ENCODE measurements at places on chromosomes 1 and 21.

- no peak for DNase-seq
Measured at GRCh38 chr1:172948457-172948856, 102.3 kb downstream of the TNFSF18 start.

- no peak for DNase-seq
Measured at GRCh38 chr1:101918277-101918676, 78.4 kb downstream of the OLFM3 start.

DNA sequence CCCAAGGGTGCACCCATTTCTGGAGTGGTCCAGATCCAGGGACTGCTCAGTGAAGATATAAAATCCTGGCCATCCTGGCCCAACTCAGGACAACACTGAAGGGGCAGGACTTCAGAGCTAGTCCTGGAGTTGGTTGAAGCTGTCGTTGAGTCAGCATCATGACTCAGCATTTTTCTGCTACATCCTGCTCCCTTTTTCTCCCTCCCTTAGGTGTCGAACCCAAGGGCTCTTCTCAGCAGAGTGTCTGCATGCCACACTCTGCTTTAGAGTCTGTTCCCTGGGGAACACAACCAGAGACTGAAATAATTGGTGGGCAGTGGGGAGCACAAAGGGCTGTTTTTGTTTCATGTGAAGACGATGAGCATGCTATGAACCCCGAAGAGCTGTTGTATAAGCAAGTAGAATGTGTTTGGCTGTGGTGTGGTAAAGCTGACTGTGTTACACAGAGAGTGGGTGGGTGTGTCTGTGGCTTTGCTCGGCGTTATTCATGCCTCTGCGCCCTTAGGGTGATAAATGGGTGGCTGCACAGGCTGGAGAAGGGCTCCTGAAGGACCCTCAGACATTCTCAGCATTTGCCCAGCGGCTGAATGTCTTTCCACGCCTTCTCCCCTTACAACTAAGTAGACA is 167.2 kb downstream of the CYYR1 start:
- no peak for DNase-seq

DNA sequence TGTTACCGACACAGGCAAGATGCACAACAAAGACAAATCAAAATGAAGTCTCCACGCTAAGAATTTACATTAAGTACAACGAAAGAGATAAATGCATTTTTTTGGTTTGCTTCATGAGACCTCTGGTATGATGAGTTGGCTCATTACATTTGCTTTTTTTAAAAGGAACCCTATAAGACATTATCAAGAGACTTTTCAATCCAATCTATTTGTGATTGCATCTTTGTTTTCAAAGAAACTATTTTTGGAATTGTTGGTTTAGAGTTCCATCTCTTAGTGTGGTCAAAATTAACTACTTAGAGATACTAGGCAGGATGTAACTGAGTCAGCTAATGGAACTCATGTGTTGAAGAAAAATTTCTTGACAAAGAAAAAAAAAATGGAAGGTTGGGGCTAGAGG is 200.1 kb downstream of the ZC3H11B start:
- DNase-seq = no peak

DNA sequence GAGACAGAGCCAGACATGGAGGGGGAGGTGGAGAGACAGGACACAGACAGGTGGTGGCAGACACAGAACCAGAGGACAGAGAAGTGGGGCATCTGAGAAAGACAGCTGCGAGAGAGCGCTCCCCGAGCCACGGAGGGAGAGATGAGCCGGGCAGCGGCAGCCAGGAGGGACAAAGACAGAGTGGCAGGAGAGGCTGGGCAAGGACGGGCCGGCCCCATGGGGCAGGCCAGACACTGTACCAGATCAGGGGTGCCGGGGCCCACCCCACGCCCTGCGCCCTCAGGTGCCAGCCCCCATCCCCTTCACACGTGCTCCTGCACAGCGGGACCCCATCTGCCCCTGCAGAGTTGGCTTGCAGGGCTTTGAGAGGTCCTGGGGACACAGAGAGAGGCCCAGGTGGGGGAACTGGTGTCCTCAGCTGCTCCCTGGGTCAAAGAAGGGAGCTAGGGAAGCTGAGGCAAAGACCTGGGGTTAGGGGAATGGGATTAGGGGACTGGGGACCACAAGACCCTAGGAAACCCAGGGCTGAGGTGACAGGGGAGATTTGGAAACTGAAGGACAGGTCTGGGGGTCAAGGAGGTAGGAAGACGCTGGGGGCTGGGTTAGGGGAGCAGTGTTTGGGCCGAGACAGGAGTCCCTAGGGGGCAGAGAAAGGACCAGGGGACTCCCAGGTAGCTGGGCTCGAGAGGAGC is 643 bp downstream of the FNDC5 start:
- no peak for DNase-seq

DNA sequence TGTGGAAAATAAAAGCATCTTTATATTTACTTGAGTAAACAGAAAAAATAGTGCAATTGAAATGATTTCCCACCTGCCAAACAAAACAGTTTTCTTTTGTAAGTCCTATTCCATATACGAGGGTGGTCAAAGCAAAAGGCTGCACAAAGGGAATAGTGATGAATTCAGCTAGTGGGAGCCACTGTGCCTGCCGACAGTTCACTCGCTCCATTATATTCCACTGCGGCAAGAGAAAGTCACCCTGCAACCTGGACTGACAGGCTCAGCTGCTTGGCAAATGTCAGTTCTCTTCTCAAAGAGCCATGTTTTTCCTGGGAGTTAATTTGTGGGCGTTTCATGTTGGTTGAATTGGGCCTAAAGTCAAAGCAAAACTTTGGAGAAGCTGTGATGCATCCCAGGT is 145.4 kb downstream of the LMO4 start:
- no peak for DNase-seq

DNA sequence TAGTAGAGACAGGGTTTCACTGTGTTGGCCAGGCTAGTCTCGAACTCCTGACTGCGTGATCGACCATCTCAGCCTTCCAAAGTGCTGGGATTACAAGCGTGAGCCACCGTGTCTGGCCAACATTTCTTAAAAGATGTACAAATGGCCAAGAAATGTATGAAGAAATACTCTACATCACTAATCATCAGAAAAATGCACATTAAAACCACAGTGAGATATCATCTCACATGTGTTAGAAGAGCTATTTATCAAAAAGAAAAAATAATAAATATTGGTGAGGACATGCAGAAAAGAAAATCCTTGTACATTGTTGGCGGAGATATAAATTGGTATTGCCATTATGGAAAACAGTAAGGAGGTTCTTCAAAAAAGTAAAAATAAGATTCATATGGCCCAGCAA is 33.6 kb upstream of the TNFSF18 start:
- no peak for DNase-seq

DNA sequence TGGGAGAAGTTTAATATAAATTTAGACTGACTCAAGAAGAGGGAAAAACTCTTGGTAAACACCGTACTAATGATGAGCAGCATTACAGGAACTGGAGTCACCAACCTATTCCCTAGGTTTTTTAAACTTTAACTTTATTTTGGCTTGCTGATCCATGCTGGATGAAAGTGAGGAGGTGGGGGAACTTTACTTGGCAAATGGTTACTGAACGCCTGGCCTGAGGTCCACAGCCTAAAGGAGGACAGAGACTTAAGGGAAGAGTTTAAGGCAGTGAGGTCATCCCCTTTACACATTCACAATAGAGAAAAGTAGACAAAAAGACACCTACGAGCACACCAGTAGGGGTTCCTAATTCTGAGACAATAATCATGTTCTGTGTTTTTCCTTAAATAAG is 25.6 kb upstream of the A3GALT2 start:
- DNase-seq = no peak

DNA sequence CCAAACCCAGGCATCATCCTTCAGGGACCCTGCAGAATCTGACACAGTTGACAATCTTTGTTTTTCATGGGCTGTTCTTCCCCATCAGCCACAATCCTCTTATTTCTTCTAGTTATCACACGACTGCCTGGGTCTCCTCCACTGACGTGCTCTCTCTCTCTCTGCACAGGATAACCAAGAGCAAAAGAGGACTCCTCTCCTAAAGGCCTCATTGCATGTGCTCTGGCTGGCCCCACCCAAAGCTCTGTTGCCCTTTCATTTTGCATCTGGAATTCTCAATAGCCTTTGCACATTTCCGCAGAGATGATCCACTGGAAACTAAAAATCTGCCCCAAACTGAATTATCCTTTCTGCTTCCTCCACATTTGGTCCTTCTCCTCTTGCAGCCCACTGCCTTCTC is 58.5 kb downstream of the KANK4 start:
- no peak for DNase-seq

- no peak for DNase-seq
Measured at GRCh38 chr1:235887676-235888075, 21.0 kb upstream of the LYST start.

DNA sequence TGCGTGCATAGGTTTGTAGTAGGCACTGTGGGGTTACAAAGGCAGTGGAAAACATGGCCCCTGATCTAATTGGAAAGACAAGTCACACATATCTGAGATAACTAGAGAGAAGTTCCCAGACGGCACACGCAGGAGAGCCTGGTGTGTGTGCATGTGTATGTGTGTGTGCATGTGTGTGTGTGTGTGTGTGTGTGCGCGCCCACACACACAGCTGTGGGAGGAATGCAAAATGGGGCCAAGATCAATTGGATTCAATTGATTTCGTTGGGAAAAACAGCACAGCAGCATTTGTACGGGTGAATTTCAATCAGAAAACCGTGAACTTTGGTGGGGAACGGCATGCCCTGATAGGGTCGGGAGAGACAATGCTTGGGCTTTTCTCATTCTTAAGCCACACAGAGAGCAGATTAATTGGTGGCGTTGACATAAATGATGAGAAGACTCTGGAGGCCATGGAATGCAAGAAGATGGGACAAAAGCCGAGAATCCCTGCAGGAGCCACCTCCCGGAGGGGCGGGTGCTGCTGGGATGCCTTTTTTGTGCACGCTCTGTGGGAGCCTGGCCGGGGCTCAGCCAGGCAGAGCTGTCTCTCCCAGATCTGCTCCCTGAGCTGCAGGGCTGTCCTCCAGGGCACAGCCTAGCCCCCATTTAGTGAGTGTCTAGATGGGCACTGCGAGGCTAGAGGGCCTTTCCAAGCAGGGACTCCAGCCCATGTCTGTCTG is 322.0 kb downstream of the CAMTA1 start:
- DNase-seq = no peak

- no peak for DNase-seq
Measured at GRCh38 chr1:156394835-156395461, 25.9 kb downstream of the RHBG start.

GRCh38 chr1:174191349-174191862 is 32.1 kb downstream of the RABGAP1L start:
- DNase-seq = no peak

DNA sequence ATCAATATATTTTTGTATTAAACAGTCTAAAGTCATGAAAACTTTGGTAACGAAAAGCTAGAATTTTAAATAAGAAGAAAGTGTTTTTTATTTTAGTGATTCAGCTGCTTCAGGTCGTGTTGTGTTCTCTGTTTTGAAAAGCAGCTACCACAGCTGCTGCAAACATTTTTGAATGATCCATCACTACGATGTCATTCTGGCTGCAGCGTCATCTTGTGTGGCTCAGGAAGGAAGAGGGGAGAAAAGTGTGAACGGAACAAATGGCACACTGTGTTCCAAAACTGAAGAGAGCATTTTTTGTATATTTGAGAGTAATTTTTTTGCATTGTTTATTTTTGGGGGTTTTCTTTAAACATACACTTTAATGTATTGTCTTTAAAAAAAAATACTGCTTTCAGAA is 323.0 kb upstream of the ADGRL2 start:
- DNase-seq = no peak

DNA sequence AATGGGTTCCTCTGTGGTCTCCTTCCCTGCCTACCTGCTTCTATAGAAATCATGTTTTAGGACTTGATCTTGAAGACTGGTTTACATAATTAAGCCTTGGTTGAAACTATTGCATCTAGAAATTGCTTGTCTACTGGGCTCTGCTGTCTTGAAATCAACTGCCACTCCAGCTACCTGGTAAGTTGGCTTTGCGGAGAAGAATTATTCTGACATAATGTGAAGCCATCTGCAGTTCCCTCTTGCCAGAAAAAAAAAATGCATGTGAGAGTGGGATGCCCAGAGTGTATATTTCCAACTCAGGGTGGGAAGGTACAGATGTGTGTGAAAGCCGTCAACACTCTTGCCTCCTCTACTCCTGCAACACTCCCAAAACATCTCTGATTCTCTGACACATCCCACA is 27.2 kb downstream of the C8B start:
- no peak for DNase-seq

- no peak for DNase-seq
Measured at GRCh38 chr1:8122477-8123407, 96.6 kb upstream of the ERRFI1 start.

GRCh38 chr1:98323388-98323787 is 338.1 kb upstream of the SNX7 start:
- no peak for DNase-seq

DNA sequence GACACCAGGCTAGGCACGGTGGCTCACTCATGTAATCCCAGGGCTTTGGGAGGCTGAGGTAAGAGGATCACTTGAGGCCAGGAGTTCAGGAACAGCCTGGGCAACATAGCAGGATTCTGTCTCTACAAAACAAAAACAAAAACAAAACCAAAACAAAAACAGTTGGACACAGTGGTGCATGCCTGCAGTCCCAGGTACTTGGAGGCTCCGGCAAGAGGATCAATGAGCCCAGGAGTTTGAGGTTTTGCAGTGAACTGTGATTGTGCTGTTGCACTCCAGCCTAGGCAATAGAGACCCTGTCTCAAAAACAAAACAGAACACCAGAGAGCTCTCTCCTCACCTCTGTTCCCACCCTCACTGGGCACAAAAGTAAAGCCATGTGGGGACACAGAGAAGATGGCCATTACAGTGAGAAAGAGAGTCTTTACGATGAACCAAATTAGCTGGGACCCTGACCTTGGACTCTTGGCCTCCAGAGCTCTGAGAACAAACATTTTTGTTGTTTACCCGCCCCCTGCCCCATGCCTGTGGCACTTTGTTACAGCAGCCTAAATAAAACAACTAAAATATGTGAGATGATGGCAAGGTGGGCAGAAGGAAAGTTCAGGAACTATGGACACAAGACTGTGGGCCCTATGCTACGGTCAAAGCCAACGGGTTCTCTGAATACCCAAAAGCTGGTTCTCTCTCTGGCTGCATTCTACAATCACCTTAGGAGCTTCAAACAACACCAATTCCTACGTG is 9.8 kb downstream of the NADK start:
- DNase-seq = no peak

- DNase-seq = no peak
Measured at GRCh38 chr1:99570486-99571089, 75.3 kb upstream of the PALMD start.

DNA sequence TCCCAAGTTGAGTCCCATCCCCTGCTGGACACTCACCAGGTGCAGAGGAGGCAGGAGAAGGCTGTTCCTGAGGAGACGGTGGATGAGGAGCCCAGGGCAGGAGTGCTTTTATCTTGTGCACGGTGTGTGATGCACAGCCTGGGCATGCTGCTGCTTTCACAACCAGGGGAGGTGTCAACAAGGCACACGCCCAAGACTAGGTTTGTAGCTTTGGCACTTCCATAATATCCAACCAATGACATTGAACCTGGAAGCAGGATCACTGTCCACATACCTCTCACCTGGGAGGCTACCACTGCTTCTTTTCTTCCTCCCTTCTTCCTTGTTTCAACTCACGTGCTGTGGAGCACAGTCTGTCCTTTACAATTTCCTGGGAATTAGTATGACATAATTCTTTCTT is at the start of gene LCE3D:
LCE3D (minus strand) TSS at position 84 of the 400 bp plus-strand sequence. CDS start 580 bp downstream, outside the sequence.
- DNase-seq = no peak

- DNase-seq = peak; percentile 51
Measured at GRCh38 chr21:25708467-25709065, 26.1 kb downstream of the ATP5PF start.
